ENCODE measurements at places on chromosomes 6 and 20.

GRCh38 chr6:19369785-19370184 is 467.4 kb upstream of the ID4 start:
- DNase-seq = no peak

- DNase-seq = no peak
Measured at GRCh38 chr20:59778615-59779200, 154.7 kb downstream of the SYCP2 start.

GRCh38 chr6:7262746-7263518 is 50.1 kb downstream of the SSR1 start:
- no peak for DNase-seq

- no peak for DNase-seq
Measured at GRCh38 chr20:51135926-51136715, 113.2 kb upstream of the KCNG1 start.

- DNase-seq = no peak
Measured at GRCh38 chr6:125957845-125958244, 1.3 kb downstream of the HINT3 start.

- DNase-seq = no peak
Measured at GRCh38 chr6:13683038-13683437, 28.6 kb downstream of the RANBP9 start.

DNA sequence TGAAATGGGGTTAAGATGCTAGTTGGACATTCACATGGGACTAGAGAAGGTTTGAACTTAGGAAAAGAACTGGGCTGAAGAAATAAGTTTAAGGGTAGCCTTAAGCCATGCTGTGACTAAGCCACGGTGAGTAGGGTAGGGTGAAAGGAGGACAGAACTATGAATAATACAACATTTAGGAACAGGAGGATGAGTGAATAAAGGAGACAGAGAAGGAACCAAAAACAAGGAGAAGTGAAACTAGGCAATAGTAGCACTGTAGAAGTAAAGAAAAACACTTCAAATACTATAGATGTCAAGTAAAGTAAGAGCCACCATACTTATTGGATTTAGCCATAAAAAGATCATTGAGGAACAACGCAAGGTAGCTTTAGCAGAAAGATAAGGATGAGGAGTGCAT is 111.2 kb downstream of the KCNQ5 start:
- DNase-seq = no peak

GRCh38 chr6:47181681-47182080 is 128.0 kb downstream of the TNFRSF21 start:
- DNase-seq = no peak

DNA sequence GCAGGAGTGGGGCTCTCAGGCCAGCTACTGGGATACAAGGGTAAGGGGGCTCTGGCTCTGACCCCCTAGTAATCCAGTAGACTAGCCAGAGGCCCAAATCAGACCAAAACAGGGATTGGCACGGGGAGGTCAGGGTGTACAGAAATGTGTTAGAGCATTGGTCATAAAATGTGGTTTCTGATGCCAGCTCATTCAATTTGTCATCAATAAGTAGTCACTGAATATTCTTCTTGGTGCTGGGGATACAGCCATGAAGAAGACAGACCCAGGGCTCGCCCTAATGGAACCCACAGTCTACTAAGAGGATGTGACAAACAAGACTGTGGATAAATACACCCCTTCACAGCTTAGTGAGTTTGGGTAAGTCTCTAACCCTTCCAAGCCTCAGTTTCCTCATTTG is 11.1 kb downstream of the MAP1LC3A start:
- no peak for DNase-seq

DNA sequence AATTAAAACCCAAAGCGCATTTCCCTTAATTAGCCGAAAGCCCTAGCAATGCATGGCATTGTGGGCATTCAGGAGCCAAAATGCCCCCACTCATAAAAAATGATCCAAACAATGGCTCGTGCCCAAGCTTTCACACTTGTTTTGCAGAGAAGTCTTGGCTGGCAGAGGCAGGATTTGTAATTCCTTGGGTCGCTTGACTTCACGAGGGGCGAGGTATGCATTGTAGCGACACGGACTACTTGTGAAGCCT is 613 bp upstream of the SASH1 start:
- DNase-seq = no peak

DNA sequence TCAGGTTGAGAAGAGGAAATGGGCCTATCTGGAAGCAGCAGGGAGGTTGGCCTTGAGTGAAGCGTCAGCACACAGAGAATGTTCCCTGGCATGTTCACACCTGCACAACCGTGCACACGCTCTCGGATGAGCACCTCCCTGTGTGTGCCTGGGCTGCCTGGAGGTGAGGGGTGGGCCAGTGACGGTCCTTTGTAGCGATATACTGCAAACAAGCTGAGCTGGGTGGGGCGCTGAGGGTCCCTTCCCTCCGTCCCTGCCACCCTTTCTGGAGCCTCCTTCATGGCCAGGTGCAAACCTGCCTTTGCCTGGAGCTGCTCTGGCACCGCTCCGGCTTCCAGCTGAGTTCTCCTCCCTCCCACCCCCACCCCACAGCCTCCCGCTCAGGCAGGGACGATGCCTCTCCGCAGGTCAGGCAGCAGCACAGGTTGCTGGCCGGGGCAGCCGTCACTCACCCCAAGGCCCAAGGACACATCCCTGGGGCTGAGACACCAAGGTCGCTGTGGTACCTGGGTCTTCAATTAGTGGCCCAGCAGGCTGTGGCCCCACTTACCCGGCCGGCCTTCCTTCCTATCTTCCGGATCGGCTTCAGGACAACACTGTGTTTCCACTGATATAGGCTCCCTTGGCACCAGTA is 111.6 kb downstream of the ERMARD start:
- peak; percentile 67 for DNase-seq

DNA sequence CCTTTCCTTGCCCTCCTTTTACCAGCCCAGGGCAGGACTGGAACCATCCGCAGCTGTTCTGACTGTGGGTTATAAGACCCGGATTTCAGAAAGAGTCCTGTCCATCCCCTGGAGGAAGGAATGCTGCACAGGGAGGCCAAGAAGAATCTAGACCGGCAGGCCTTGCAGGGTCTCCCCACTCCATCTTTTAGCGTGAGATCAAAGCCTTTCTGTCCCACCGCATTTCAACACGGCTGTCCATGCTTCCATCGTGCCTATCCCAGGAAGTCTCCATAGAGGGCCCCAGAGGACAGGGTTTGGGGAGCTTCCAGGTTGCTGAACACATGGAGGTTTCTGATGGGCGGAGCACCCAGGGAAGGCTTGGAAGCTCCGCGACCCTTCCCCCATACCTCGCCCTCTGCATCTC is 79.3 kb upstream of the AGPAT4 start:
- DNase-seq = peak; percentile 72

DNA sequence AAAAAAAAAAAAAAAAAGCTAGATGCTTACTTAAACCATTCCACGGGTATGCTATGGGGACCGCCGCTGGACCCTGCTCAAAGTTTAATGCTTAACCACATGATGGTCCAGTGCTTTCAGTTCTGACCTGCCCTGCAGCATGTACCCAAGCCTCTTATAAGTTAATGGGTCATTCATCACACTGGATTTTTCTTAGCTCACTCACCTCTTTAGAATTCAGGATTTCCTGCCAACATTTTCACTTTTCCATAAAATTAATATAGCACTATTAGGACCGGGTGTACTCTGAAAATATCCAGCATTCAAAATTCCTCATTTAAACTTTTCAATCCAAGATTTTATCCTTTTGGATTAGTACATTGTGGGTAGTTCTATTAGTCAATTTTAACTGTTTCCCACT is 140.8 kb downstream of the ALDH8A1 start:
- no peak for DNase-seq

- DNase-seq = no peak
Measured at GRCh38 chr6:125094563-125094962, 59.0 kb upstream of the TPD52L1 start.

- no peak for DNase-seq
Measured at GRCh38 chr6:64225503-64225902, 589.9 kb downstream of the PHF3 start.

DNA sequence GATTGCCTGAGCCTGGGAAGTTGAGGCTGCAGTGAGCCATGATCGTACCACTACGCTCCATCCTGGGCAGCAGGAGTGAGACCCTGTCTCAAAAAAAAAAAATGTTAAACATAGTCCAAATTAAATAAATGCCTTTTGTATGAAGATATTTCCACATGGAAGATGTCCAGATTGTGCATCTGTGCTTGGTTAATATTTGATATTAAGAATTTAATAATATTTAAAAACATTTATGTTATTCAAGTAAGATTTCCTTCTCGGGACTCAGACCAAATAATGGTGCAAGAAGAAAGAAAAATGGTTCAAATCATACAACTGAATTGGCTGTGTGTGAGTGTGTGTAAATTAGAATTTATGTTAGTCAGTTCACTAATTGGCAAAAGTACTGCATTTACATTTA is 202.5 kb downstream of the TBC1D7 start:
- DNase-seq = no peak

- DNase-seq = no peak
Measured at GRCh38 chr20:50409495-50409894, 100.7 kb upstream of the PTPN1 start.

DNA sequence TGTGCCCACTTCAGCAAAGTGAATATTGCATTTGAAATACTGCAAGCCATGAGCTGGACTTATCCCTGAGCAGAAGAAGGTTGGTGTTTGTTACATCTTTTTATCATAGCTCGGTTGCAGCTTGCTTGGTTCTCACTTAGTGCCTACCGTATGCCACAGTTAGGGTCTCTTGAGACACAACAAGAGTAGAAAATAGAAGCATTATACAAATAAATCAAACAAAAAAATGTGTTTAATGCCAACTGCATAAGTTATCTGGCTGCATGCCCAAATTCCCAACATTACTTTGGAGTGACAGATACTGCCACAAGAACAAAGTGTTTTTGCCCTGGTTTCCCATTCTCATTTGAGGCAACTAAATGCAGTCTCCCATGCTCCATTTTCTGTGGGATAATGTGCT is 53.9 kb upstream of the LAMP5 start:
- no peak for DNase-seq

GRCh38 chr6:91711518-91711917 is 1124.6 kb upstream of the MAP3K7 start:
- no peak for DNase-seq

DNA sequence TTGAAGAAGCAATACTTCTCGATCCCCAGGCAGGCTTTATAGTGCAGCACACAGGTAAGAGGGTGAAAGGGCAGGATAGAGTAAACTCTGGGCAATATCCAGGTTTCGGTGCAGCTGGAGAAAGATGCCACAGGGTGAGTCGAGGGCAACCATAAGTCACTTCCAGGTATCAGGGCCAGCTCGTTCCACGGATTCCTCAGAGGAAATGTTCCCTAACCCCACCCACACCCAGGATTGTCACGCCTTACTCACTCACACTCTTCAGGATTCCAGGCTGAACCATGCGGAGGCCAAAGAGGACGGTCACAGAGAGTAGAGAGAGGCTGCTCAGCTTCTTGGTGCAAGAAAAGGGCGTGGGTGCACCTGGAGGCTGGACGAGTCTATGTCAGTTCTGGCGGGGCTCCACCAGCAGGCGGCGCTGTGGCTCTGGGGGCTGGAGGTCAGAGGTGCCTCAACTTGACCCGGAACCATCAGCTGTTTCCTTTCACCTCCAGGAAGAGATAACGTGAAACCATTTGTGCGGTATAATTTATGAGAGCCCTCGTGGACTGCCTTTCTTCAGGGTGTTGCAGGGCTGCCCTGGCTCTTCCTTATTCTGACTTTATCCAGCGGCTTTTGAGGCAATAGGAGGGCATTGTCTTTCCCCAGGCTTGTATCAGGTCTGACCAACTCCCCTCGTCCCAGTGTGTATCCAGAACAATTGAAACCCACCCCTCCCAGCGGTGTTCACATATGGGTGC is 14.5 kb upstream of the WFDC12 start:
- DNase-seq = peak; percentile 11

GRCh38 chr20:416950-417800 is 9.1 kb downstream of the RBCK1 start:
- no peak for DNase-seq

DNA sequence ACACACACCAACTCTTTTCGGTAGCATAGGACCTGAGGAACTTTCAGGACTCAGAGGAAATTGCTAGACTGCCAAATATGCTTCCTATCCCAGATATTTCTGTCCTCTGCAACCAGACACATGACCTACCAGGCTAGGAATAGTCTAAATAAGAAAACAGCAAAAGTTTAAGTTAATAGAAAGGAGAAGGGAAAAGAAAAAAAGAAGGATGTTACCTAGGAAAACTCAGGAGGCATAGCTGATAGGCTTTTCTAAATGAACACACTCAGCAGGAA is 74.6 kb downstream of the MAP3K5 start:
- no peak for DNase-seq
